ENCODE measurements at places on chromosomes 11 and 22.

DNA sequence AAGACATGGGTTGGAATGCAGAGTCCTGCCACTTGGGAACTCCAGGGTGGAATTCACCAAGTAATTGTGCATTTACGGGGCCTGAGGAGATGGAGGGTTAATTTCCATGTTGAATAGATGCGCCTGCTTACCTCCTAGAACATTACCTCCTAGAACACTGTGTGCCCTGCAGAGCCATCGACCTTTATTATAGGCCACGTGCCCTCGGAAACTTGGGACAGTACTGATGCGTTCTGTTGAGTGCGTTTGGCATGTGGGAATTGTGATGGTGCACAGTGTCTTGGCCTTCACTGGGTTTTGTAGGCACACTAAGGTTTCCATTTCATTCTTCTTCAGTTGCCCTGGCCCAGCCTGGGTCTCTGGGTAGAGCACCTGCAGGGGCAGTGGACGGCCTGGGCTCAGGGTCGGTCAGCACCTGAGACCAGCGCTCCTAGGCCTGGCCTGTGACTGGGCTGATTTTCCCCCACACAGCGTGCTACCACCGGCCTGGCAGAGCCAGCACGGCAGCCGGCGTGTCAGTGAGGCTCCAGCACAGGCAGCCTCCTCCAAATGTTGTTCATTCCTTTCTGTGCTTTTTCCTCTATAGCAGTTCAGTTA is 12.7 kb downstream of the TRMU start:
- DNase-seq = no peak

DNA sequence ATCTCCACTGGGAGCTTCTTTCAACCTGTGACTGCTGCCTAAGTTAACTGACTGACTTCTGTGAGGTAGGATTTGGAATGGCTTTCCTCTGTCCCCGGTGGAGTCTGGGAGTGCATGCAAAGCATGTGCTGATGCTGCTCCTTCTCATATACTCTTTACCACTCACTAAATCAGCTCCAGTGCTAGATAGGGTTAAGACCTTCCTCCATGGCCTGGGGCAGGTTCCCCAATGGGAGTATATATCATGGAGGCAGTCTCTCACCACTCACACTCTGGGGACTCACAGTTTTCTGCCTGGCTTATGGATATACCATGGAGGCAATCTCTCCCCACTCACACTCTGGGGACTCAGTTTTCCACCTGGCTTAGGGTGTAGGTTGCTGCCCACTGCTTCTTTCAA is 10.1 kb upstream of the FANCF start:
- no peak for DNase-seq

- no peak for DNase-seq
Observed at GRCh38 chr22:19795617-19796008, 35.0 kb downstream of the TBX1 start.

GRCh38 chr11:96147906-96148486 is 195.0 kb downstream of the MAML2 start:
- DNase-seq = no peak

DNA sequence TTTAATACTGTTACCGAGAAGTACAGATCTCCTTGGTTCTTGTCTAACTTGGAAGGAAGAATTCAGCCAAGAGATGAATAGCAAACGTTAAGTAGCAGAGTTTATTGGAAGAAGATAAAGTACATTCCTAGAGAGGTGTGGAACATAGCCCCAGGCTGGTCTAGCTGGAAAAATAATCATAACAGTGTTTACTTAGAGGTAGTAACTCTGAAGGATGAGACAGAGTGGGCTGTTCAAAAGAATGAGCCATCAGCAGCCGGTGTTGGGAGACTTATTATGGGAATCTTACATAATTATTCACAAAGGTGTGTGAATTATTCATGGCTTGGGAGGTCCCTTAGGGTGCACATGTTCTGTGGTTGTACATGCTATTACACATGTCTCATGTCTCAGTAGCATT is 276.5 kb downstream of the LUZP2 start:
- no peak for DNase-seq

DNA sequence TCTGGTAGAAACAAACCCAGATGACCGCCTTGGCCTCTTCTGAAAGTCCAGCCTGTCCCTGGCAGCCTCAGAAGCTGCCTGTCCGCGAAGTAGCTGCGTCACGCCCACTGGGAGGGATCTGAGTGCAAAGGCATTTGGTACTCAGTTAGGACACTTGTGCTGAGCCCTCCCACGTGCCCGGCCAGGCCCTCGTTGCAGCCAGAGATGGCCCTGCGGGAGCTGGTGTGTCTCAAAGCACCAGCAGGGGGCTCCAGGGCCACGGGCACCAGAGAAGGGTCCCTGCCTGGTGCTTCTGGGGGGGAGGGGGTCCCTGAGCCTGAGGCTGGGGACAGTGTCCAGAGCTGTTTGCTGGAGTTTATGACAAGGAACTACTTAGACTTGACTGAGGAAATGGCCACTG is 5.8 kb downstream of the SELENOO start:
- DNase-seq = no peak

DNA sequence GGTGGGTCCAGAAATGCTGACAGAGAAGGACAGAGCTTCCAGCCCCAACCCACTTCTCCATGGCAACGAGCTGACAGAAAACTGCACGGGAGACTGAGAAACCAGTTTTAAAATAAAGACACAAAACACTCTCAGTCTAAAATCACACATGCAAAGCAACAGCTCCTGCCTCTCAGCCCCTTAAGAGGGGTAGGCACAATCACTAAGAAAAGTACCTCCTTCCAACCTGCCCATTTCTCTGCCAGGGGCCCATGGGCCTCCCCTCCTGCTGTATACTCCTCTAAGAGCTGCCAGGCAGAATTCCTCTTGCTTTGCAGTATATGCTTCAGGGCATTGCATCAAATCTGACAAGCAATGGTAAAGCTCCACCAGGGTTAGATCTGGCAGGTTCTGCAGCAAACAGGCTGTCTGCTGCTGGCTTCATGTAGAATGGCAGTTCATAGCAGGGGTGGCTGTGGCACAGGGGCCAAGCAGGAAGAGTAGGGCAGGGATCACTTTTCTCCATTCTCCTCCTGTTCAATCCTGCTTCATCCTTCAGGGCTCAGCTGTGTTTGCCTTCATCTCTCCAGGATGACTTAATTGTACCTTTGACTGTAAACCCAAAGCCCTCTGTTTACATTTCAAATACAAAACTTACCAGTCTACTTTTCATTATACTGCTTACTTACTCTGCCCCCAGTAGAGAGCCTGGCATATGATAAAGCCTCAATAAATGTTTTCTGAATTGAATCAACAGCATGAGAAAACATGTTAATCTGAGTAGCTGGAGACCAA is 77.7 kb downstream of the KCNC1 start:
- DNase-seq = no peak

DNA sequence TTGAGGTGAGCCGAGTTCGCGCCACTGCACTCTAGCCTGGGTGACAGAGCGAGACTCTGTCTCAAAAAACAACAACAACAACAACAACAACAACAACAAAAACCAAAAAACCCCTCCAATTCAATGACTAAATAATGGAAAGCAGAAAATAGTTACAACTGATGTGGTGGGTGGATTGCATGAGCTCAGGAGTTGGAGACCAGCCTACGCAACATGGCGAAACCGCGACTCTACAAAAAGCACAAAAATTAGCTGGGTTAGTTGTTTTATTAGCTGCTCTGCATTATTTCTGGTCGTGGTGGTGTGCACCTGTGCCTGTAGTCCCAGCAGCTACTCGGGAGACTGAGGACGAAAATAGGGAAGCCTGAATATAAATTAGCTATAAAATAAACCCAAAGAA is 2.6 kb upstream of the PATL1 start:
- DNase-seq = no peak

GRCh38 chr22:40709752-40710413 is 30.6 kb downstream of the MCHR1 start:
- no peak for DNase-seq

- no peak for DNase-seq
Observed at GRCh38 chr22:35313311-35314121, 13.8 kb downstream of the TOM1 start.

DNA sequence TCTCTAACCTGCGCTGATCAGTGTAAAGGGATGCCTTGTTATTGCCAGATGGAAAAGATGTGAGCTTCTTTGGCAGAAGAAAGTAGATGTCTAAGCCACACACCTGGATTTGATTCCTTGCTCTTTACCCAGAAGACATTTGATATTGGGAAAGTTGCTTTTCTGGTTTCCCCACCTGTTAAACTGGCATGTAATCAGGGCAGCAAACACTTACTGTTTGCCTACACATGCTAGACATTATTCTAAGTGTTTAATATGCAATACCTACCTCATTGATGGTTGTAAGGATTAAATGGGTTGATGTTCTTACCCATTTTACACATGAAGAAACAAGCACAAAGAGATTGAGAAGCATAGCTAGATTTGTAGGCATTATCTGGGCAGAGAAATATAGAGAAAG is 16.6 kb downstream of the ASRGL1 start:
- DNase-seq = no peak

DNA sequence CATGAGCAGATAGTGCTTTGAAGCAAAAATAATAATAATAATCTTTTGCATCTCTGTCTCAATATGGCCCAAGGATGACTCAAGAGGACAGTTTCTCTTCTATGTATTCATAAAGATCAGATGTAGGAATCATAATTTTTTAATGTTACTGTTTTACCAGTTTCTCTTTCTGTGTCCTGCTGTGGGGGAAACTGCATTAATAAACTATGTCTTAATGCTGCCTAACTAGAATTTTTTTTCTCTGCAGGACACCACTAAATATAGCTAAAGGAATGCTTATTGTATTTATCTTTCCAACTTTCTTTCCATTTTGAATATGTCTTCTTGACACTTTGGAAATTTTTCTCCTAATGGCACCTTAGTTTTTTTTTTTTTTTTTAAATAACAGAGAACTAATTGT is 6.5 kb downstream of the FJX1 start:
- no peak for DNase-seq

- no peak for DNase-seq
Observed at GRCh38 chr11:95548416-95548815, 241.2 kb downstream of the FAM76B start.

All from iPS DF 6.9 (cell line).